ENCODE measurements at places on chromosomes 5 and 9. TPM values are rescaled to one million over a fixed set of nuclear protein-coding genes. Genes with fewer than 3 reads are reported as not detected.

DNA sequence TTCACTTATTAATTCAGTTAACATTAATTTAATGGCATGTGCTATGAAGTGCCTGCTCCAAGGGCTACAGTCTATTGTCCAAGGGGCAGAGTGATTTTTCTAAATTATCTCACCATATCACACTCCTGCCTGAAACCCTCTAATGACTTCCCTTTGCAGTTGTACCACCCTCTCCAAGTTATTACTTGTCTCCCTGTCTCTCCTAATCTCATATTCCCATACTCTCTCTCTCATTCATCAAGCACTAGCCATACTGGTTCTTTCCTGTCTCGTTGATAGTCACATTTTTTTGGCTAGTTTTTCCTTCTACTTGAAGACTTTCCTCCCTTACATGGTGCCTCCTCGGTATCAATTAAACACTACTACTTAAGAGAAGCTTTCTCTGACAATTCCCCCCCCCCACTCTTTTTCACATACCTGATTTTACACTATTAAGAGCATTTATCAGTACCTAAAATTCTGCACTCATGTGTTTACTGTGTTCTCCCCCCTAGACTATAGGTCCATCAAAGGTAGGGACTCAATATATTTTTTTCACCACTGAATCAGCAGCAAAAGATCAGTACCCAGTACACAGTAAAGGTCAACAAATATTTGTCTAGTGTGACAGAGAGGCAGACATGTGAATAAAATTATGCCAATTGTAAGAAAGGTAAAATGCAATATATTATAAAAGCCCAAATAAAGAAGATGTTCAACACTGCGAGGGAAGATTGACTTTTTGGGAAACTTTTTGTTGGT, 19.0 kb downstream of the RICTOR start:
- no peak for DNase-seq
- H3K36me3 ChIP-seq: peaks cover 3% of the 10 kb centered on the region
- H3K4me3 ChIP-seq: no peak overlapping the region
- no peaks in the 10 kb centered on the region for H3K27me3 ChIP-seq

DNA sequence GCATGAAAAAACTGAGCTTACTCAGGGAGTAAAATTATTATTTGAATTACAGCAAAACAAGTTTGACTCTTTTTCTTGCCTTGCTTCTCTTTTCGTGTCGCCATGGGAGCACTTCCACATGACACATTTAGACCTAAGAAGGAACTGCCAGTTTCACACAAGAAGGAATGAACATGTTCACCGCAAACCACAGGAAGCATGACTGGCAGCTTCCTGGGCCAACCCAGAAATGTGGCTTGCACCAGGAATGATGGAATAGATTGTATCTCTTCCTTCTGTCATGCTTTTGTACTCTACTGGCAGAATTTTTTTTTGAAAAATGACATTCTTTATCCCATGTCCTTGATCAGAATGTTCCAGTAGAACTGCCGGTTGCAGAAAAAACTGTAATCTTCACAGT, 32.9 kb upstream of the MAN2A1 start:
- no peaks in the 10 kb centered on the region for H3K4me1 ChIP-seq
- no peak overlapping the region for H3K27ac ChIP-seq
- no peaks in the 10 kb centered on the region for H3K27me3 ChIP-seq
- DNase-seq: no peak

DNA sequence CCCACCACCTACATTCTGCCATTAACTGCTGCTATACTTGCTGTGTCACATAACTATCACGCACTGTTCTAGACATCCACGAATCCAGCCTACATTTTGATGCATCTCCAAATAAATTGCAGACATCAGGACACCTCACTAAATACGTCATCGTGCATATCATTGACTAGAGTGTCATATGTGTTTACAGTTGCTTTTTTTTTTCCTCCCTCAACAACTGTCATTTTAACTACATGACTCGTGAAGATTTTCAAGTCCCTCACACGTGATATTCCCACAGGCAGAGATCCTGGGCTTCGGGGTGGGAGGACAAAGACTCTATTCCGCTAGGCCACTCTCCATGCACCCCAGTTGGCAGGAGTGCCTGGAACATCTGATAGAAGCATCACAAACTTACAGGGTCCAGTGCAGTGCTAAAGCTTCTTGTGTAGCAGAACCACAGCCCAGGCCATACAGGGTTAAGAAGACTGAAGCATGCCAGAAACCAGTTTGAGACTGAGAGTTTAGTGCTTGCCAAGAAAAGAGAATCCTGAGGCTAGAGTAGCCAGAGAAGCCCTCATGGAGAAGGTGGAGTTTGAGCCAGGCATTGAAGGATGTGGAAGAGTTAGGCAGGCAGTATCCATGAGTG, 1.1 kb downstream of the PCYOX1L start:
- H3K36me3 ChIP-seq: peaks cover 15% of the 10 kb centered on the region
- peaks cover 18% of the 10 kb centered on the region for H3K4me1 ChIP-seq
- no peak overlapping the region for H3K4me3 ChIP-seq
- no peak overlapping the region for H3K27ac ChIP-seq
- H3K27me3 ChIP-seq: no peaks in the 10 kb centered on the region
- DNase-seq: no peak

DNA sequence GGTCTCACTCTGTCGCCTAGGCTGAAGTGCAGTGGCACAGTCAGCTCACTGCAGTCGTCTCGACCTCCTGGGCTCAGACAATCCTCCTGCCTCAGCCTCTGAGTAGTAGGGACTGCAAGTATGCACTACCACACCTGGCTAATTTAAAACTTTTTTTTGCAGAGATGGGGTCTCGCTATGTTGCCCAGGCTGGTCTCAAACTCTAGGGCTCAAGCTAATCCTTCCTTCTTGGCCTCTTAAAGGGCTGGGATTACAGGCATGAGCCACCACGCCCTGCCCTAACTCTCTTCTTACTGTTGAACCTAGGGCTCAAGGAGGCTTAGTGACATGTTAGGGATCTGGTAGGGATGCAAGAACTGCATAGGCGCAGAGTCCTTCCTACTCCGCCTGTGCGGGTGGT, 65.3 kb downstream of the SNX30 start:
- DNase-seq: peak; percentile 47
- peaks cover 7% of the 10 kb centered on the region for H3K36me3 ChIP-seq
- no peak overlapping the region for H3K4me3 ChIP-seq
- no peak overlapping the region for H3K27ac ChIP-seq
- peaks cover 5% of the 10 kb centered on the region for H3K4me1 ChIP-seq

- no peak overlapping the region for H3K27ac ChIP-seq
- no peaks in the 10 kb centered on the region for H3K4me1 ChIP-seq
- H3K4me3 ChIP-seq: no peak overlapping the region
- H3K36me3 ChIP-seq: no peaks in the 10 kb centered on the region
- DNase-seq: no peak
These were observed 151.1 kb upstream of the ERCC6L2 start for GRCh38 chr9:95724253-95724991.

DNA sequence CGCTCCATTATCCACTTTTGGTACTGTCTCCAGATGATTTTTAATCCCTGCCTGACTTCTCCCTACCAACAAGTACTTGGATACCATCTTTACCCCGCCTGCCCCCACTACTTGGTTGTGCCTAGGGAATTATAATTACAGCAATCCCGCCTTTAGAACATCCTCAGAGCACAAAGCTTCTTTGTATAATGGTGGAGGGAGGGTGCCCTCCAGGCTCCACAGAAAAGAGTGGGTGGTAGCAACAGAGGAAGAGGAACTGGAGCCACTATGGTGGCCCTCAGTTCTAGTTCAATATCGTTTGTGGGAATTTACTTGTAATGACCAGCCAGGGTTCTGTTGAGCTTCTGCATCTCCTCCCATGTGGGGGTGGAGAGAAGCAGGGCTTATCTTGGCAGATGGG, 79.0 kb upstream of the RNF38 start:
- no peak for DNase-seq
- H3K27me3 ChIP-seq: no peaks in the 10 kb centered on the region
- peaks cover 31% of the 10 kb centered on the region for H3K4me1 ChIP-seq
- H3K4me3 ChIP-seq: no peak overlapping the region
- H3K36me3 ChIP-seq: no peaks in the 10 kb centered on the region
- H3K27ac ChIP-seq: no peak overlapping the region

GRCh38 chr5:36658038-36658756, 51.8 kb downstream of the SLC1A3 start:
- DNase-seq: no peak
- peak overlapping the region; percentile 41 for H3K27ac ChIP-seq
- H3K4me3 ChIP-seq: no peak overlapping the region
- peaks cover 9% of the 10 kb centered on the region for H3K4me1 ChIP-seq
- no peaks in the 10 kb centered on the region for H3K27me3 ChIP-seq

DNA sequence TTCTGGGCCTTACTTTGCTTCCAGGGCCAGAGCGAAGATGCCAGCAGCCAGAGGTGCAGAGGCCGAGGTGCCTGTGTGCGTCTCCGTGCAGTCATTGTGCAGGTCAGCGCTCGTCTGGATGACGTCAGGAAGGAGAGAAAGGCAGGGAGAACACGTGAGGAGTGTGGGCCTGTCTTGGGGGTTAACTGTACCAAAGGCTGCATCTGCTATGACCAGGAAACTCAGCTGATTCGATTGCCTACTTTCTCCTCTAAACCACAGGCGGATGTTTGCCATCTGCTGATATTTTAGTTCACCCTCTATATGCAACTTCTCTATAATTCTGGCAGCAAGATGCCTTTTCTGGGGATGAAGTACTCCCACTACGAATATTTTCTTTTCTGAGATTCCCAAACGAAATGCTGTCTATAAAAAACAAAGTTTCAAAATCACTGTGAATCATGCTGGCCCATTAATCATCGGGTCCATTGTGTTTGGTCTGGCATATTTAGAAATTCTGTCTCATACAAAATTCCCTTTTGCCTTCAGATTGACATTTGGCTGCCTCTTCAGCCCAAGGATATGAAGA, 24.8 kb downstream of the PCSK1 start:
- H3K4me3 ChIP-seq: no peak overlapping the region
- H3K27ac ChIP-seq: no peak overlapping the region
- no peak for DNase-seq
- H3K36me3 ChIP-seq: no peaks in the 10 kb centered on the region
- H3K27me3 ChIP-seq: no peaks in the 10 kb centered on the region

GRCh38 chr5:34045996-34046395, 3.0 kb upstream of the C1QTNF3 start:
- no peak for DNase-seq
- no peaks in the 10 kb centered on the region for H3K27me3 ChIP-seq
- H3K36me3 ChIP-seq: peaks cover 16% of the 10 kb centered on the region
- H3K27ac ChIP-seq: no peak overlapping the region

DNA sequence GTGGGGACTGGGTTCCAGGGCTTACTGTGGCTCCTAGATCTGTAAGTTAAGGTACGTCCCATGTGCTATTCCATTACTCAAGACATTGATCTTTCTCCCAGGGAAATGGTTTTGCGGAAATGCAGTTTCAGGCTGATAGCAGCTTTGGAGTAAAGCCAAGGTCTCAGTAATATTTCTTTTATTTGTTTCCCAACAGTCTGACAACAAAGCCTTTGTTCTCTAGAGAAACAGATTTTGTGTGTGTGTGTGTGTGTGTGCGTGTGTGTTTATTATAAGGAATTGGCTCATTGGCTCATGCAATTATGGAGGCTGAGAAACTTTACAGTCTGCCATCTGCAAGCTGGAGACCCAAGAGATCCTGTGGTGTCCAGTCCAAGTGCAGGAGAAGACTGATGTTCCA, 12.1 kb upstream of the POC5 start:
- DNase-seq: no peak
- H3K4me3 ChIP-seq: no peak overlapping the region
- no peak overlapping the region for H3K27ac ChIP-seq

- H3K36me3 ChIP-seq: no peaks in the 10 kb centered on the region
- H3K27ac ChIP-seq: no peak overlapping the region
- no peaks in the 10 kb centered on the region for H3K27me3 ChIP-seq
- no peak for DNase-seq
- no peak overlapping the region for H3K4me3 ChIP-seq
- H3K4me1 ChIP-seq: no peaks in the 10 kb centered on the region
These were observed 1953.1 kb upstream of the CDH6 start for GRCh38 chr5:29240379-29240778.

DNA sequence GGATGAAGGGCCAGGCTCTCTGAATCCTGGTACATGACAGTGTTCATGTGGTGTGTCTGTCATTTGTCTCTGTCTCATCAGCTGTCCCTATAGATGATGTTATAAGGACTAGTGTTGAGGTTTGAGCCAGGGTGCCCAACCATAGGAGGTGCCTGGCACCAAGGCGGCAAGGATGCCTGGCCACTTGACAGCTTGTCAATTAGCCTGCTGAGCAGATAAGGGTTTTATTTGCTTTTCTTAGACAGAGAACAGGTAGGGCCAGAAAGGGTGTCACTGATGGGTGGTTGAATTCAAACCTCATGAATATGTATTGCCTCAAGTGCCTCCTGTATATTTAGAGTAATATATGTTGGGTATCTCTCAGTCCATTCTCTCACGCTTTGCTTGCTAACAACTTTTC, 30.1 kb upstream of the AUH start:
- no peaks in the 10 kb centered on the region for H3K36me3 ChIP-seq
- H3K27me3 ChIP-seq: no peaks in the 10 kb centered on the region
- DNase-seq: peak; percentile 12

The TRPM6 gene
- total RNA-seq: 0.83 TPM

- H3K27me3 ChIP-seq: no peaks in the 10 kb centered on the region
- peak overlapping the region; percentile 77 for H3K27ac ChIP-seq
- H3K36me3 ChIP-seq: no peaks in the 10 kb centered on the region
- peaks cover 16% of the 10 kb centered on the region for H3K4me1 ChIP-seq
- DNase-seq: peak; percentile 97
- H3K4me3 ChIP-seq: peak overlapping the region; percentile 50
These were observed 16.8 kb upstream of the NSD1 start for GRCh38 chr5:177116631-177117373.

DNA sequence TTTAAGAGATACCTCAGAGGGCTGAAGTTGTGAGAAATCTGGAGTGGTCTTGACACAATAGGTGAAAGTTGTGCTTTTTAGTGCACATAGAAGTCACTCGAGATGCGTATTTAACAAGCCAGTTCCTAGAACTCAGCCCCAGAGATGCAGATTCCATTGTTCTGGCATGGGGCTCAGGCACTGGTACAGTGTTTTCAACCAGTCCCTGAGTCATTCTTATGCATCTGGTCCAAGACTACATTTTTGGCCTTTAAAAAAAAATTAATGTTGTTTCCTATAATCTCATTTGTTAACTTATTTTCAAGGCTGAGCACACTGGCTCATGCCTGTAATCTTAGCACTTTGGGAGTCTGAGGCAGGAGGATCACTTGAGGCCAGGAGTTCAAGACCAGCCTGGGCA, 29.6 kb downstream of the PTTG1 start:
- no peaks in the 10 kb centered on the region for H3K4me1 ChIP-seq
- no peak overlapping the region for H3K4me3 ChIP-seq
- H3K27ac ChIP-seq: no peak overlapping the region
- H3K27me3 ChIP-seq: peaks cover 9% of the 10 kb centered on the region
- no peak for DNase-seq

The HCN1 gene
- total RNA-seq: 0.42 TPM

DNA sequence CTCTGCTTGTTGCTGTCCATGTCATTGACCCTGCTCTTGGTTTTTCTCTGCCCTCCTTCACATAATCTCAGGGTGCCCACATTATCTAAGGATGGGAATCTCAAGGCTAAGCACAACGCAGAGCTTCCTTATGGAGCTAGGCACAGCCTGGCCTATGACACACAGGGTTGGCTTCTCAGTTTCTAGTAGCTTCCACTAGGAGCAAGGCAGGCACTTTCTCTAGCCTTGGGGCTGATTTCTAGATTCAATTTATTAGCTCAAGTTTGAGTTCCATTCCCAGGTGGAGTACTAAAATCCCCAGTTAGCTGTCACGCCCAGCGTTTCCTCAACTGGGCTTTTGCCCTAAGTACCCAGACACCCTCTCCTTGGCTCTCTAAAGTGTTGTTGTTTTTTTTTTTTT, 12.4 kb downstream of the IL4 start:
- DNase-seq: no peak
- H3K4me1 ChIP-seq: no peaks in the 10 kb centered on the region
- no peak overlapping the region for H3K4me3 ChIP-seq
- H3K27ac ChIP-seq: no peak overlapping the region
- H3K36me3 ChIP-seq: no peaks in the 10 kb centered on the region
- no peaks in the 10 kb centered on the region for H3K27me3 ChIP-seq

The TAF7 gene
- 44.0 TPM for total RNA-seq

Data from esophagus muscularis mucosa (tissue), 4 donors.